Stimulated activated CD8-positive, alpha-beta memory T cell treated with anti-CD3 and anti-CD28 coated beads, Interleukin-15, amount 100 ng/mL, for 48 hours (primary cell): ENCODE measurements at places on chromosomes 6 and 20.
A peak's percentile ranks its signal among the peaks of the same experiment; 100 is the strongest.

- no peak for DNase-seq
Measured at GRCh38 chr6:81166770-81167169, 585.7 kb downstream of the TENT5A start.

- DNase-seq: no peak
Measured at GRCh38 chr6:33469661-33470060, 15.3 kb downstream of the ZBTB9 start.

- no peak for DNase-seq
Measured at GRCh38 chr6:24880451-24880850, 55.3 kb downstream of the RIPOR2 start.

- no peak for DNase-seq
Measured at GRCh38 chr6:9784786-9785185, 630.1 kb downstream of the TFAP2A start.

GRCh38 chr20:33660035-33660684 is 2.0 kb upstream of the C20orf144 start:
- DNase-seq: no peak

- DNase-seq: no peak
Measured at GRCh38 chr20:1083431-1084080, 34.8 kb upstream of the PSMF1 start.

DNA sequence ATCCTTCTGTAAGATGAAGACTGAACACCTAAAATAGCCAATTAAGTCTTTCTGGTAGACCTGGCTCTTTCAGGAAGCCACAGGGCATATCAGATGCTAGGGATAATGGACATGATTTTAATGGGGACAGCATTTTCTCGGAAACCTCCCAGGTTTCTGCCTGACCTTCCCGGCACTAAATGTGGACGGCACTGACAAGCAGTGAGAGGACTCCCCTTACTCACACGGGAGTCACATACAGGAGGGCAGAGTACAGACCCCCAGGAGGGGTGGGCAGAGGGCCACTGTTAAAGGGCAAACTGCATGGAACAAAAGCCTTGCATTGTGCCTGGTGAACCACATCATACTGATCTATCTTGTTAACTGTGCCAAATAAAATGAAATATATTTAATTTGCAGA is 19.9 kb downstream of the PSMG4 start:
- DNase-seq: no peak

- DNase-seq: no peak
Measured at GRCh38 chr6:35496036-35496840, 641 bp downstream of the TEAD3 start.

- no peak for DNase-seq
Measured at GRCh38 chr6:46821458-46821881, 28.3 kb downstream of the MEP1A start.

- DNase-seq: no peak
Measured at GRCh38 chr6:138540468-138540867, 41.2 kb upstream of the NHSL1 start.

DNA sequence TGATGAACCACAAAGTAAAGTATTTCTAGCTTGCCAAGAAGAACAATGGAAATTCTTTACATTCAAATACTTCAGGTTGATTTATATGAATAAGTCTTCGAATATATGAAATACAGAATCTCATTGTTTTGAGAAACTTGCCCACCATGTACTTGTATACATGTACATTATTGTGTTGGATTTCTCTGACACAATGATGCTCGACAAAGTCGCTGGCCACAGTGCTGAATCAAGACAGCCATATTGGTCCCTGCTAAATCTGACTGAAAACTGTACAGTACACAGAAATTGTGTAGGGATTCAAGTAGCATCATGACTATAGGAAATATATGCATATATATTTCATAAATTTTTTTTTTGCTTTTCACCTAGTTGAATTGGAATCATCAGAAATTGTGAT is 13.1 kb upstream of the LIN28B start:
- no peak for DNase-seq

GRCh38 chr6:41059556-41059955 is 6.6 kb downstream of the APOBEC2 start:
- DNase-seq: no peak

- peak; percentile 32 for DNase-seq
Measured at GRCh38 chr20:10447028-10447427, 11.9 kb downstream of the SLX4IP start.
